Activated naive CD8-positive, alpha-beta T cell treated with anti-CD3 and anti-CD28 coated beads, Interleukin-2, amount 10 ng/mL, durations not matched to agents 7 days and 5 days (primary cell): ENCODE measurements at places on chromosomes 11 and 22. TPM values are rescaled to one million over a fixed set of nuclear protein-coding genes. Genes with fewer than 3 reads are reported as not detected.

The NRIP3 gene
- 2.0 TPM for total RNA-seq

The FOLH1 gene
- total RNA-seq = not detected

The UBASH3B gene
- total RNA-seq = 44.8 TPM

The C22orf23 gene
- not detected for total RNA-seq

The UPK3A gene
- not detected for total RNA-seq

The RFPL3 gene
- total RNA-seq = not detected

The ZNHIT2 gene
- 11.1 TPM for total RNA-seq

The HEPN1 gene
- total RNA-seq = not detected

The FAM227A gene
- 0.36 TPM for total RNA-seq

The ESAM gene
- total RNA-seq = 0.91 TPM

The MAPK8IP2 gene
- total RNA-seq = 0.28 TPM
